ENCODE measurements at places on chromosomes 7 and 10.

GRCh38 chr10:61791216-61791615 lies 110.3 kb upstream of the ARID5B start:
- no peak for DNase-seq

GRCh38 chr10:75726522-75727483 lies 295.4 kb downstream of the LRMDA start:
- no peak for DNase-seq

GRCh38 chr7:150463461-150463860 lies 13.0 kb downstream of the GIMAP8 start:
- DNase-seq, result no peak

- DNase-seq, result no peak
These were observed 16.7 kb upstream of the ZNF488 start for GRCh38 chr10:47400786-47401185.

DNA sequence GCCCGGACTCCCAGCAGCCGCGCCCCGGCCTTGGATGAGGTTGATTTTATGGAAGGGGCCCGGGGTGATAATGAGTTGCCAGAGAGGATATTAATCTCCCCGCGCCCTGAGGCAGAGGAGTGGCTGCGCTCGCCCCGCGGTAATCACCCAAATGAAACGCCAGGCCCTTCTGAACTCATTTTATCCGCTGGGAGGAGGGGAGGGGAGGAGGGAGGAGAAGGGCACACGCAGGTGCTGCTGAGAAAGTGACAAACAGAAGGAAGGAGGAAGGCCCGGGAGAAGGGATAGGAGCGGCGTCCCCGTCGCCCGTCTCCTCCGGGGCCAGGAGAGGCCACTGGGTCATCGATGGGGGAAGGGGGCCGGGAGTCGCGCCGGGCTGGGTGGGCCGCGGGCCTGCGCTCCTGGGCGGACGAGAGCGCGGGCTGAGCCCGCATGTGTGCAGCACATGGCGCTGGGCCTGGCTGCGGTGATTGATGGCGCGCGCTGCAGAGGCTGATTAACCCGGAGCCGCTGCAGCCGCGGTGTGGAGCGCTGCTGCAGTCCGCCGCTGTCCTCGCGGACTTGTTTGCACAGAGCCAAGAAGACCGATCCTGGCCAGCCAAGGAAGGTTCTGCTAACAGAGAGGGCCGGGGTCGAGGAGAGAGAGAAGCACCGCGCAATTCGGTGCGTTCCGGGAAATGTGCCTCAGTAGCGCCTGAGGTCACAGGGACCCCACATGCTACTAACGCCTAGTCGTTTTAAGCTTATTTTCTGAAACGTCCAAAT lies 6.5 kb downstream of the MNX1 start:
- peak; percentile 89 for DNase-seq

DNA sequence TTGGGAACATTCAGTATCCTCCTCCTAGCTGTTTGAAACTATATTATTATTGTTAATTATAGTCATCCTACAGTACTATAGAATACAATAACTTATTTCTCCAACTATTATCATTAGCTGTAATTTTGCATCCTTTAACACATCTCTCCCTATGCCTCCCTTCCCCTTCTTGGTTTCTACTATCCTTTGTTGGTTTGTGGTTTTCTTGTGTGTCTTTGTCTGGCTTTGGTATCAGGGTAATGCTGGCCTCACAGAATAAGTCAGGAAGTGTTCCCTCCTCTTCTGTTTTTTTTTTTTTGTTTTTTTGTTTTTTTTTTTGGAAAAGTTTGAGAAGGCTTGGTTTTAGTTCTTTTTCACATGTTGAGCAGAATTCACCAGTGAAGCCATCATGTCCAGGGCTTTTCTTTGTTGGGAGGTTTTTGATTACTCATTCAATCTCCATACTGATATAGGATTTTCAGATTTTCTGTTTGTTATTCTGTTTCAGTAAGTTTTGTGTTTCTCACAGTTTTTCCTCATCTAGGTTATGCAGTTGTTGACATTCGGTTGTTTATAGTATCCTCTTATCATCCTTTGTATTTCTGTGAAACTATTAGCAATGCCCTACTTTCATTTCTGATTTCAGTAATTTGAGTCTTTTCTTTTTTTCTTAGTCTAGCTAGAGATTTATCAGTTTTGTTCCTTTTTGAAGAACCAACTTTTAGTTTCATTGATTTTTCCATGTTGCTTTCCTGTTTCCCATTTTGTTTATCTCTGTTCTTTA lies 21.6 kb downstream of the C1GALT1 start:
- DNase-seq, result no peak

- no peak for DNase-seq
These were observed 89.2 kb downstream of the HERPUD2 start for GRCh38 chr7:35605760-35606159.
